ENCODE measurements at places on chromosomes 7 and 10.

- DNase-seq = no peak
Measured at GRCh38 chr7:143012001-143012400, 14.9 kb downstream of the OR9A2 start.

GRCh38 chr7:24227603-24228359 is 56.2 kb upstream of the NPY start:
- DNase-seq = peak; percentile 15

DNA sequence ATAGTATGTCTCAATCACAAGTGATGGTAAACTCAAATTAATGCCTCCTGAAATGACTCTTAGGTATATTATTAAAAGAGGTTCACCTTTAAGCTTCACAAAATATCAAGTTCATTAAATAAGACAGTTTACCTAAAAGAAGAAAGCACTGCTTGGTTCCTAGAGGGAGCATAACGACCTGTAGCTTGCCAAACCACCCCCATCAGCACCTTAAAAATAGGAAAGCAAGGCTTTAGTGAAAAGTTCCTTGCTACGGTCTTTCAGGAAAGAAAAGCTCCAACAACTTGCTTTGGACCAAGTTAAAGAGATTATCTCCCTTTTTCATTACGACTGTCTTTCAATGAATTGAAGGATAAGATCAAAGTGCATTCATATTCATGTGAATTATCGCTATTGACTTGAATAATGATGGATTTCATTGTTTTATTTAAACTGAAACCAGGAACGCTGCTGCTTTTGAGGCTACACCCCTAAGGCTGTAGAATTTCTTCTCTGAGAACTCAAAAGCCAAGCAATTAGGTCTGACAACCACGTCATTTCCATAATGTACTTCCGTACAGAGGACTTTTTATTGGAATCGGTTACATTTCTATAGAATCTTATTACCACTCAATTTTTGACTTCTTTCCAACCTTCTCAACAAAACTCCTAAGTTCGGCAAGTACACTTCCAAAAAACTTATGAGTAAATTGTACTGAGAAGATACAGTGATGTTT is 7.0 kb upstream of the SPAG6 start:
- DNase-seq = no peak

- no peak for DNase-seq
Measured at GRCh38 chr10:133378251-133379096, 588 bp upstream of the PAOX start.

DNA sequence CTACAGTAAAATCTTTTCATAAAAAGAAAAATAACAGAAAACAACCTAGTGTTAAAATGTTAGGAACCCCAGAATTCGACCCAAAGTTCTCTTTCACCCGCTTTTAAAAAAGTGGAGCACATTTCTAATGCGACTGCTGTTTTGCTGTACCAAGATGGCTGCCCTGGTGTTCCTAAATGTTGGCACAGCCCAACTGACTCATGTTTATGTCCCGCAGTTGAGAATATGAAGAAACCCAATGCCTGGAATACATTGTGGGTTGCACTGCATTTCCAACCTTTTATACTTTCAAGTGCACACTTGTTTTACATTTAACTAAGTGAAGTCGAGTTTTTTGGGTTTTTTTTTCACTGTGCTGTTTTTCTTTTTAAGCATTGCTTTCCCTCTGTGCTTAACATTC is 944 bp downstream of the STEAP1B start:
- no peak for DNase-seq

DNA sequence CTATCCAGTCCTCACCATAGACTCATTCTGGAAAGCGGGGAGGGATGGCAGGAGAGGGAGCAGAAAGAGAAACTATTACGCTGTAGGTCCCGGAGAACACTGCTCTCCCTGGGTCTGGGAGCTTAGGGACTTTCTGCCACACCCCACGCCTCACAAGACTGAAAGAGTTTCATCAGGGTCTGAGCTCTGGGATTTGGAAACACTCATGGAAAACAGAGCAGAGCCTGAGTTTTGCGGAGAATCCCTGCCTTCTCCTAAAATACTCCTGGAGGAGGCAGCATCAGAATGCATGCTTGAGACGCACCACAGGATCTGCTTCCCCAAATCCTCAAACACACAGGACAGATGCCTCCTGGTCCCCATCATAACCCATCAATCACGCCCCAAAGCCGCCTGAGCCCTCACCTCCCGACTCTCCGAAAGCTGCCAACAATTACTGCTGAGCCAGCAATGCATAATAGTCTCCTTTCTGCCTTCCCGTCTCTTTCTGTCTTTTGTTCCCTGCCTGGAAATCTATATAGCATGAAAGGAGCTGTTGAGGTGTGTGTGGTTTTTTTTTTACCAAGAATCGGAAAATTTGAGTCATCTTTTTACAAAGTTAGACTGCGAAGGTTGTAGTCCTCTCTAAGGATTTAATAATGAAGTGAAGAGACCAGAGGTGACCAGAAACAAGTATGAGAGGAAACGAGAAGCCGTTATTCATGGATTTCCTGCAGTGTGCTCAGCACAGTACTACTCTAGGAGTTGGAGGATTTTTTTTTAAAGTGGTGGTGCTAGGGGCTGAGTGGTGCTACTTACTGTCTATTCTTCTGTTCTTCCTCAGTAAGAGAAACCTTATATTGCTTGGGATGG is 37.7 kb downstream of the ASB13 start:
- DNase-seq = no peak

GRCh38 chr7:44995555-44996493 is 4.2 kb upstream of the CCM2 start:
- no peak for DNase-seq

GRCh38 chr7:156918635-156919034 is 25.7 kb upstream of the LMBR1 start:
- no peak for DNase-seq

DNA sequence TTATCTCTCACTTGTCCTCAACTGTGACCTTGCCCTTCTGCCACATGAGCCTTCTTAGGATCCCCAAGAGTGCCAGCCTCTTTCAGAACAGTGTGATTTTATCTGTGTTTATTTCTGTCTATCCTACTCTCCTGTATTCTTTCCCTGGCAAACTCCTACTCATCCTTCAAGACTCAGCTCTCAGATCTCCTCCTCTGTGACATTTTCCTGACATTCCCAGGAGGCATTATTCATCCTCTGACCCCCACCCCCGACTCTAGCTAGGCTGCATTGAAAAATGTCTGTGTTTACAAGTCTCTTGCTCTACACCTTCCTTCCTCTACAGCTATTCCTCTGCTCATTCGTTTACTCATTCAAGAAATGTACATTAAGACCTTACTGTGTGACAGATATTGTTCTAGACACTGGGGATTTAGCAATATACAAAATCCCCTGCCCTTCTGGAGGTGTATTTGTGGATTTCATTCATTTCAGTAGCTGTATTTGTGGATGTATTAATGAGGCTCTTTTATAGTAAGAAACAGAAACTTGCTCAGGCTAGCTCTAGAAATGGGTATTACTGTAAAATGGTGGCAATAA is 61.4 kb upstream of the COMTD1 start:
- no peak for DNase-seq

DNA sequence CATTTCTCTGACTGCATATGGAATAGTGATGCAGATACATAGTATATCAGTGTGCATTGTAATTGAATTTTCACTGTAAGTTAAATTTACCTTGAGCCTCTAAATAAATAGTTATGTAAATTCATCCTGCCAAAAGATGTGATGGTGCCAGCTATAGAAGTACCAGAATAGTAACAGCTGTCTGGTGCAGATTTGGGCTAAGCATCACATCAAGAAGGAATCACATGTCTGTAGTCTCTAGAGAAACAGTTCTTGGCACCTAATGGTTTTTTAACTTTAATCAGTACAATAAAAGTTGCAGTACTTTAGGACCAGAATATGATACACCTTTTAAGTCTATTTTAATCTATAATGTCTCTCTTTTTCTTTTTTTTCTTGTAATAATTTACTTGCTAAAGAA is 17.4 kb downstream of the PLEKHA1 start:
- no peak for DNase-seq

- DNase-seq = no peak
Measured at GRCh38 chr10:89795840-89796239, 94.5 kb downstream of the KIF20B start.

GRCh38 chr7:47535035-47535703 is 46.7 kb downstream of the TNS3 start:
- DNase-seq = no peak

GRCh38 chr7:27595009-27595408 is 67.7 kb downstream of the HIBADH start:
- DNase-seq = no peak

DNA sequence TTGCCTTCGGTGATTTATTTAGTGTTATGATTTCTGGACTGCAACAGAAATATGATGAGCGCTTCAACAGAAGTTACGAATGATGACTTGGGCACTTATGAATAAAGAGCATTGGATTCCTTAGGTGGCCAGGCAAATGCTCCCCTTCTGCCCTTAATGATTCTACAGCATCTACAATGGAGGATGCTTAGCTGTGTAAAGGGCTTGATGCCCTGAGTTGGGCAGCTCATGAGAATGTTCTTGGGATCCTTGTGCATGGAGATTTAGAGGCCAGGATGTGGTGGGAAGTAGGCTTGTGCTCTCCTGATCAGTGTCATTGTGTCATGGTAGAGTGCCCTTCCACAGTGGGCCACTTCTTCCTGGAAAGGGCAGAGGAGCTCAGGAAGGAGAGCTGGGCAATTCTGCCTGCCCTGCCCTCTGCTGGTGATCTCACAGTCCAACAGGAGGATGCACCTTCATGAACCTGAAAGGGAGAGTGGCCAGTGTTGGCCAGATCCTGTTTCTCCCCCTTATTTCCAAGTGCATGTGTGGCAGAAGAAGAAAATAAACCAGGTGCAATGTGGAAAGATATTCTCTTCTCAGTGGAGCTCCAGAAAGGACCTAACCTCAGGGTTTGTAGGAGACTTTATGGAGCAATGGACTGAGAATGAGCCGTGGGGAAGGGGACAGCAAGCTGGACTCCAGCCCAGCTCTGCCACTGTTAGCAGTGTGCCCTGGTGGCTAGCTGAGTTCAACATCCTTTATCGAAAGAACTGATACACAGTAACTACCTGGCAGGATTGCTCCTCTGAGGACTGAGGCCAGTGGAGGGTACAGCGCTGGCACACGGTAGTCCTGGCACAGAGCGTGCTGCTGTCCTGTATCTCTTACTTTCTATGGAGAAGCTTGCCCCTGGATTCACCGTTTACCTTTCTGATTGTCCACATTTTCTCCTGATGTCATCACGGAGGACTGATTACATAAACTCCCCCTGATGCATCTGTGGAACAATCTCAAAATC is 182.9 kb downstream of the BMPER start:
- DNase-seq = no peak

- no peak for DNase-seq
Measured at GRCh38 chr7:71133232-71133622, 1.3 kb downstream of the GALNT17 start.

DNA sequence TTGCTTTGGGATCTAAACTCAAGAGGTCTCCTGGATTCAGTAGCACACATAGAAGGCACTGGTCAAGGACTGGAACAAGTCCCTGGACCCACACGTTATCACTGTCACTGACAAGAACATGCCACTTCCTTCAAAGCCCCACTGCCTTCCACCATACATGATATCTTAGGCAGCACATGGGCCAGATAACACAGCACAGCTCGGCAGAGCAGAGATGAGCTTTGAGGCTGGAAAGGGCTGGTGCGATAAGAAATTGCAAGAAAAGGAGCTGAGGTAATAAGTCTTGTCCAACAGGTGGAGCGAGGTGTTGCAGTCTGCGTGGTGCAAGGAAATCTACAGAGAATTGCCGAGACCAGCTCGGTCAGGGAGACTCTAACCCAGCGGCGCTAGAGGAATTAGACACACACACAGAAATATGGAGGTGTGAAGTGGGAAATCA is 139.8 kb upstream of the CDK13 start:
- no peak for DNase-seq

DNA sequence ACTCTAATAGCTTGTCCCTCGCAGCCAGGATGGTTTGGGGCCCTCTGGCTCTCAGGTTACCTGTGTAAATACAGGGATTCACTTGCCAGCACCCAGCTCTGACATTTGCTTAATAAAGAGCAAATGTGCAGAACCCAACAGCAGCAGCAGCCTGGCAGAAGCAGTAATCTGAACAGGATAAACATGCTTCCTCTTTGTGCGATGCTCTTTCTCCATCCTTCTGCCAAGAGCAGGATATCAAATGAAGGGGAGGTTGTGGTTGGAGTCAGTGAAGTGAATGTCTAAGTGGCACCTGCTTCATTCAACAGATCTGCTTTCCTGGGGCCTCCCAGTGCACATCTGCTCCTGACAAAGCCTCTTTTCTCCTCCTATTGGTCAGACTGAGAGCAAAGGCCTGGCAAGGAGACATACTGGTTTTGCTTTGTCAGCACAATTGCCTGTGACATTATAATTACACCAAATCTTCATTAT is 130.3 kb downstream of the NRF1 start:
- no peak for DNase-seq

DNA sequence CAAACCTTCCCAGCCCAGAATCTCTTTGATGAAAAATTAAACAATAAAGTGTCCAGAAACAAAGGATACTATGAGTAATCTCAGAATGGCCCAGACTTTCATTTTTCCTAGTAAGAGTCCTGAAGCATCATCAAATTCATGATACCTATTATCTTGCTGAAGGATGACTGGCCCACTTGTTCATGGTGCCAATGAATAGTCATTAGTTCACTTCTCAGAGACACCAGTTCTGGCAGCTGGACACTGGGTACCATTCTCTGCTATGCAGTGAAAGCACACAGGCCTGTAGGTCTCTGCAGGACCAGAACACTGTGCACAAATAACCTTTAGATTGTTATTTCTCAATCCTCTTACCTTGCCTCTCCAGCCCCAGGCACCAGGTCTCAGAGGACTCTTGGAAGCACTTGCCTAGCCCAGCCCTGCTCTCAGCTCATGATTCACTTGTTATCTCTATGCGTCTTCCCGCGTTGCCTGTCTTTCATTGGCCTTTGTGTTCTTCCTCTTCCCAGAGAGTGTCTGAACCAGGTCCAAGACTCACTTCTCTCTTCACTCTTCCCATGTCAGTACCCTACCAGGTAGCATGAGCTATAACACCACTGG is 98.1 kb upstream of the AGBL3 start:
- no peak for DNase-seq

DNA sequence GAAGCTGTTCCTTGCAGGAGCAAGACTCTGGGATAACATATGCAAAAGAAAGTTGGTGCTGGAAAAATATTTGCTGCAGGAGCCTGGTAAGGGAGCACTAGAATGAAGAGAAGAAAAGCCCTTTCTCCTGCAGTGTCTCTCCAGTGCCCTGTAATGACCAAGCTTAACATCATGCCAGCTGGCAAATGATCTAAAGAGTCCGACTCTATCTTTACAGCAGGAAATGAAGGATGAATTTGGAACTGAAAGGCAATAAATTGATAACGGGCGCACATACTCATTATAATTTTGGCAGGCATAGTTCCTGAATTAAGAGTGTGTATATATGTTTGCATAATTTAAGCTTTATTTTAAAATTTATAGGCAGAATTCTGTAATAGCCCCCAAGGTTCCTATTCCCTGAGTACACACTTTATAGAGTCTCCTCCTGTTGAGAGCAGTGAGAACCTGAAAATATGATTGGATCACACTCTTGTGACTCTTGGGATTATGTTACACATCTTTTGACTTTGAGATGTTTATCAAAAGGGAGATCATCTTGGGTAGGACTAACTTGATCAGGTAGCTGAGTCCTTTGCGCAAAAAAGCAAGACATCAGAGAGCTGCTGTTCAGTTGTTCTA is 299.0 kb upstream of the MBL2 start:
- no peak for DNase-seq

GRCh38 chr10:13911821-13912520 is 325.2 kb downstream of the PRPF18 start:
- DNase-seq = no peak

- no peak for DNase-seq
Measured at GRCh38 chr7:30563326-30563942, 31.2 kb upstream of the GARS1 start.

- no peak for DNase-seq
Measured at GRCh38 chr7:99325001-99325493, 651 bp upstream of the ARPC1A start.
